ENCODE measurements at places on chromosomes 12 and 14.
A peak's percentile ranks its signal among the peaks of the same experiment; 100 is the strongest.

- DNase-seq = no peak
Measured at GRCh38 chr14:49907186-49907585, 14.3 kb downstream of the ARF6 start.

DNA sequence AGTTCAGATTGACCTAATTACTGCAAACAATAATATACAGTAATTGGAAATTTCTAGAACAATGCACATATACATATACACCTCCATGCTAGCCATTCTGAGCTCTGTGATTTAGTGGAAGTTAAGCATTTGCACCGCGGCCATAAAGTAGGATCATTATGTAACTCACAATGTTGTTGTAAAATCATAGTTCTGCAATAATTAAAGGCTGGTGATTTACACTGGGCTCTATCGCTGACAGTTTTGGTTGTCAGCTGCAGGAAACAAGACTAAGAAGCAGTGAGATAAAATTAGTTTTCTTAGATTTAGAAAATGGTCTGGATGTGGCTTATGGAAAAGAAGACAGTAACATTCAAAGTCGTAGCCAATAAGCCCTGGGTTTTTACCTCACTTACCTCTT lies 776.3 kb downstream of the TMEM121 start:
- no peak for DNase-seq

DNA sequence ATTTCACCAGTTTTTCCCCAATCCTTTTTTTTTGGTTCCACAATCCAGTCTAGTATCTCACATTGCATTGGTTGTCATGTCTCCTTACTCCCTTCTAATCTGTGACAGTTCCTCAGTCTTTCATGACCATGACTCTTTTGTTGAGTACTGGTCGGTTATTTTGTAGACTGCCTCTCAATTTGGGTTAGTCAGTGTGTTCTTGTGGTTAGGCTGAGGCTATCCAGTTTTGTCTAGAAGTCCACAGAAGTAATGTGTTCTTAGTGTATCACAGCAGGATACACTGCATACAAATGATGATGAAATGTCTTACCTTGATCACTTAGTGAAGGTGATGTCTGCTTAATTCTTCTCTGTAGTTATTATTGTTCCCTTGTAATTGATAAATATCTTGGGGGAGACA lies 24.8 kb downstream of the PELI2 start:
- no peak for DNase-seq

GRCh38 chr12:123398177-123398549 lies 14.2 kb downstream of the KMT5A start:
- DNase-seq = no peak

DNA sequence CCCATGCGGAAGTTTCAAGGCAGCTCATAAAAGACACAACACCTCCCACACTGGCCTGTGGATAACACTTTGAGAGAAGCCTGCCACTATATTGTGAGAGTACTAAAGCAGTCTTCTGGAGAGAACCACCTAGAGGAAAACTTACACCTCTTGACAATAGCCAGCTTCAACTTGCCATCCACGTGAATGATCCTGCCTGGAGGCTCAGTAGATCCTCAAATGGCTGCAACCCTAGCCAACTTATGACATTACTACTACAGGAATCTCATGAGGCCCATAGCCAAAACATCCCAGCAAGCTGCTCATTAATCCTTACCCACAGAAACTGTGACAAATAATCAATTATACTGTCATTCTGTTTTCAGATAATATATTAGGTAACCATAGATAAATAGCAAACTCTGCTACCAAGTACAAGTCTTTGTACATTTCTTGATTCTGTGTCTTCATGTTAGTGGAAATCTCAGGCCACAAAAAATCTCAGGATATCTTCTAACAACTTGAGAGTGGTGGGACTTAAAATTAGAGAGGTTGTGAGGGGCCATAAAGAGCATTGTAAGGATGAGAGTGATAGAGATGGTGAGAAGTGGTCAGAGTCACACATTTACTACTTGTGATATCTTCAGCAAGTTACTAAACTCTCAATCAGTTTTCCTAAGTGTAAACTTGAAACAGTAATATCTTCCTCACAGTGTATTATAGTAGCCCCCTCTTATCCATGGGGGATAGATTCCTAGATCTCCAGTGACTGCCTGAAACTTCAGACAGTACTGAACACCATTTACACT lies 368.0 kb downstream of the C12orf50 start:
- no peak for DNase-seq

DNA sequence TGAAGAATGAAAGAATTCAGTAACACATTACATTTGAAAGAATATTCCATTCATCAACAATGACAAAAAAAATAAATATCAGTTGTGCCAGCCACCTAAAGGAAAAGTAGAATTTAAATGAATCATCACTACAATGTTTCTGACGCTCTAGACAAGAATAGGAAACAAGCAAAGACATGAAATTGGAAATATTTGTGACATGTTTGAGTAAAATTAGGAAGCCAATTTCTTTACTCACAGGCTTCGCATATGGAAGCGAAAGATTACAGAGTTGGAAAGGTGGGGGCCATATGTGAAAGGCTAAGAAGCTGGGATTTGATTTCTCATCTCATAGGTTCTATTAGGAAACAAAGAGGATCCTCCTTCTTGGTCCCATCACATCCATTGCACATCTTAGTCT lies 279.0 kb downstream of the IPO8 start:
- no peak for DNase-seq

DNA sequence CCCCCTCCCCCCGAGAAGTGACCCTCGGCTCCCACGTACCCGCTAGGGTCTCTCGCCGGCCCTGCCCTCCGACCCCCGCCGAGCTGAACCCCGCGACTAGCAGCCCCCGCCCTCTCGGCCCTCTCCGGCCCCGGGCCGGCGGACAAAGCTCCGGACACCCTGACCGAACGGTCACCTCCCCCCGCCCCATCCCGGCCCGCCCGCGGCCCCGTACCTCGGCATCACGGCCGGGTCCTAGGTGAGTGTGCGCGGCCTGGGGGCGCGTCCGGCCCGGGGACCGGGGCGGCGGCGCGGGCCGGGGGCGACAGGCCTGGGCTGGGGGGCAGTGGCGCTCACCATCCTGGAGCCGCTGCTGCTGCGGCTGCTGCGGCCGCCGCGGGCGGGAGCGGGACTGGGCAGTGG lies at the start of gene FIGNL2:
Gene FIGNL2 (minus strand): TSS at position 393 of the 402 bp plus-strand sequence. CDS start 26,305 bp downstream, outside the sequence.
- no peak for DNase-seq

DNA sequence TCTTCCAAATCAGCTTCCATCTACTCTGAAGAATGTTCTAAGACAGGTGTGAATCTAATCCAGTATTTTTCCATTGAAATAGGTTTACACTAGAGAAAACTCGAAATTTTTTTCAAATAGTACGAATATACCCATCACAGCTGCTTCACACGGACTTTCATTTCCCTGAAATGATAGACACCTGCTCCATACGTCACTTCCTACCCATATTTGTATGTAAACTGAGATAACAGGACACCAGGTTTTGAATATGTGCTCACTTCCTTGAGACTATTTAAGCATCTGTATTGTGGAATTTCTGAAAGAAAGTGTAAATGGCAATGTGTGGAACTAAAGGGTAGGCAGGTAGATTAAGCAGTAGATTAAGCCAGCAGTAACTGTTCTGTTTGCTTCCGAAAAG lies 13.4 kb upstream of the ITPR2 start:
- DNase-seq = no peak

- DNase-seq = no peak
Measured at GRCh38 chr14:42293180-42293579, 686.5 kb downstream of the LRFN5 start.

GRCh38 chr14:69713993-69714679 lies 52.8 kb upstream of the SRSF5 start:
- DNase-seq = no peak

- DNase-seq = no peak
Measured at GRCh38 chr12:58189030-58189429, 247.7 kb downstream of the ATP23 start.

DNA sequence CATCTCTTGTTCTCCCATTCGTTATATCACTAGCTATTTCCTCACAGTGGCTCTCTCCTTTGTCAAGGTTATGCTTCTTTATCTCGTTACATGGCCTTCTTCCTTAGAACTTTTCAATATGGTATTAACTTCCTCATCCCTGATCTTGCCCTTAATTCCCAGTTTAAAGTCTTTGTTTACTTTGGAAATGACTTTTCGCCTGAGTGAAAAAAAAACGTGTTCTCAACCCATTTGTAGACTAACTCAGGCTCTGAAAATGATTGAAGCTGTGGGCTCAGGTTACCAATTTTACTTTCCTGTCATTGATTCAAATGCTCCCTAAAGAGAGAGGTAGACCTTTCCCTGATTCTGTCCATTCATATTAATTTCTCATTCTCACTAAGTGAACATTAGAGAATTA lies 135.2 kb downstream of the NUBPL start:
- DNase-seq = no peak

GRCh38 chr12:76830436-76830835 lies 48.4 kb downstream of the CSRP2 start:
- DNase-seq = no peak

GRCh38 chr12:70052931-70053497 lies 190.2 kb upstream of the CNOT2 start:
- peak; percentile 94 for DNase-seq

GRCh38 chr12:132162508-132163031 lies 18.3 kb downstream of the NOC4L start:
- peak; percentile 79 for DNase-seq

GRCh38 chr12:5343711-5344110 lies 88.2 kb upstream of the NTF3 start:
- DNase-seq = no peak

GRCh38 chr12:51156245-51156765 lies 16.6 kb downstream of the TFCP2 start:
- no peak for DNase-seq

DNA sequence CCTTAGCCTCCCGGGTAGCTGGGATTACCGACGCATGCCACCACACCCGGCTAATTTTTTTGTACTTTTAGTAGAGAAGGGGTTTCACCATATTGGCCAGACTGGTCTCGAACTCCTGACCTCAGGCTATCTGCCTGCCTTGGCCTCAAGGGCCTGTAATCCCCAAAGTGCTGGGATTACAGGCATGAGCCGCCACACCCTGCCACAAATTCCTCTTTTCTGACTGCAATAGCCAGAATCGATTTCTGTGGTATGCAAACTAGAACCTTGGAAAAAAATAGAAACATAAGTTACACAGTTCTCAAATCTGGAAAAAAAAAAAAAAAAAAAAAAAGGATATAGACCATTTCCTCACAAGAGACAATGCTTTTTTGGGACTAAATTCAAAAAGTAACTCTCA lies 184.6 kb upstream of the EGLN3 start:
- DNase-seq = no peak

DNA sequence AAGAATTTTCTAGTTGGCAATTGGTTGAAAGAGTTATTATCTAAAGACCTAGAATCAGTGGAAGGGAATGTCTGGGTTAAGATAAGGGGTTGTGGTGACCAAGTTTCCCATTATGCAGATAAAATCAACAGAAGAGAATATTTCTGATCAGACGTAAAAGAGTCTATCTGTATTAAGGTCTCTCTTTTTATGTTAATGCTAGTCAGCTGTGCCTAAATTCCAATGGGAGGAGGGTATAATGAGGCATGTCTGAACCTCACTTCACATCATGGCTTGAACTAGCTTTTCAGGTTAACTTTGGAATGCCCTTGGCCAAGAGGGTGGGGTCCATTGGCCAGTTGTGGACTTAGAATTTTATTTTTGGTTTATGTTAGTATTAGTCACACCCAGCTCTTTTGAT lies 34.3 kb upstream of the CHST11 start:
- DNase-seq = no peak

- DNase-seq = no peak
Measured at GRCh38 chr12:30630076-30630978, 65.3 kb downstream of the IPO8 start.

GRCh38 chr12:110244829-110245228 lies 36.2 kb upstream of the ATP2A2 start:
- no peak for DNase-seq

DNA sequence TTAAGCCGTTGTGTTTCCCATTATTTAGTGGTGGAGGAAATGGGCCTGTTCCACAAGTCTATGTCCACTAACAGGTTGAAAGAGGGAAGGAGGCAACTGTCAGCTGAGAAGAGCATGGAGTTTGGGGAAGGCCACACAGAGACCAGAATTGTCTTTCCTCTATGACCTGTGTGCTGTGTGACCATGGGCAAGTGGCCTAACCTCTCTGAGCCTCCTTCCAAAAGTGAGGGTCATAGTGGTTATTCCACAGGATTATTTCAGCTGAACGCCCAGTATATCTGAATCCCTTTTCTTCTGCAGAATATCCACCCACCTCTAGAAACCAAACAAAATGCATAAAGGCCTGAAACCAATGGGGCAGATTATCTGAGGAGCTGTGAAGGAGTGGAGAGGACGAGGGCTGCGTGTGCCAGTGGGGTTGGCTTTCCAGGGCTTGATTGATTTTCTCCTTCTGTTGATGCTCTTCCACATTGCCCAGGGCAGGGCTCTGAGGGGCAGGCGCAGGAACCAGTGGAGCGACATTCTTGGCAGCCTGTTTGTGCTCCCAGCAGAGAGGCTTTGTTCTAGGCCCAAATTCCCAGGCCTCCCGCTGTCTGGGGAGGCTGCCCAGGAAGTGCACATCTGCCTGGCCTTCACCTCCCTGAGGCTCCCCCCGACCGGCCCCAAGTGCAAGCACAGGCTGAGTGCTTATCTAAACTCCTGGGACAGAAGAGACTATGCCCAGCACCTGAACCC lies 452.7 kb downstream of the BCL11B start:
- DNase-seq = no peak

DNA sequence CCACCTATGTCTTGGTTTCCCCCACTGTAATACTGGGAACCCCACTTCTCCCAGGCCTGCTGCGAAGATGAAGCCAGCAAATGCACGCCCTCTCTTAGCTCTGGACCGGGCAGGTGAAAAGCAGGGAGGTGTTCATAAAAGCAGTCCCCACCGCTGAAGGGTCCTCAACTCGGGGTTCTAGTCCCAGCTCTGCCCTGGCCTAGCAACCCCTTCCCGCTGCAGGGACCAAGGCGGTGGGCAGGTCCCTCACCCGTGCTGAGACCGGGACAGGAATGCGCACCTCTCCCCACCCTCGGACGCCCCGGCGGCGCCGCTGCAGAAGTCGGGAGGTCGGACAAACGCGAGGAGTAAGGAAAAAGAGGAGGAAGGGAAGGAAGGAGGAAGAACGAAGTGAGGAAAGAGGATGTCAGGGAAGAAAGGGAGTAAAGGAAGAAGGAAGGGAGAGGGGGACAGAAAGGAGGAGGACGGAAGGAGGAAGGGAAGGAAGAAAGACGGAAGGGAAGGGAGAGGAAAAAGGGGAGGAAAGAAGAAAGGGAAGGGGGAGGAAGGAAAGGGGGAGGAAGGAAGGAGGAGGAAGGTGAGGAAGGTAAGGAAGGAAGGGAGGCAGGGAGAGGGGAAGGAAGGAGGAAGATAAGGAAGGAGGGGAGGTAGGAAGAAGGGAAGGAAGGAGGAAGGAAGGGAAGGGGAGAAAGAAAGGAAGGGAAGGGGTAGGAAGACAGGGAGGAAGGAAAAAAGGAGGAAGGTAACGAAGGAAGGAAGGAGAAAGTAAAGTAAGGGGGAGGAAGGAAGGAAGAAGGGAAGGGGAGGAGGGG lies 701 bp downstream of the SPRING1 start:
- DNase-seq = no peak

- DNase-seq = no peak
Measured at GRCh38 chr12:101784376-101784775, 45.1 kb upstream of the SYCP3 start.

- DNase-seq = no peak
Measured at GRCh38 chr12:119685375-119685774, 17.4 kb downstream of the PRKAB1 start.

Data from fibroblast of mammary gland (primary cell).